Stimulated activated CD4-positive, alpha-beta T cell treated with anti-CD3 and anti-CD28 coated beads, Interleukin-1b, Interleukin-23, amount 100 ng/mL, for 1 hour (primary cell): ENCODE measurements at places on chromosomes 6 and 20.

DNA sequence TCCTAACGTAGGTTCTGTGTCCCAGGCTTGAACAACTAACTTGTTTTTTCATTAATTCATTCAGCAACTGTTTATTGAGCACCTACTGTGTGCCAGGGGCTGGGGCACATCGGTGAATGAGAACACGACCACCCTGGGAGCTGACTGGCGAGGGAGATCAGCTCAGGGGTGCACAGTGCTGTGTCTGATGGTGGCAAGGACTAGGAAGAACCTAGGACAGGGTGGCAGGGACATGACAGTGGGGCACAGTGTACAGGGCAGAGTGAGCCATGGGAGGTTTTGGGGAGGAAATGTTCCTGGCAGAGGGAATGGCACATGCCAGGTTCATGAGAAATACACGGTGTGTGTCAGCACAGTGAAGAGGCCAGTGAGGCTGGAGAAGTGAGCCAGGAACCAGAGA, 76.7 kb downstream of the BMP7 start:
- DNase-seq: no peak

DNA sequence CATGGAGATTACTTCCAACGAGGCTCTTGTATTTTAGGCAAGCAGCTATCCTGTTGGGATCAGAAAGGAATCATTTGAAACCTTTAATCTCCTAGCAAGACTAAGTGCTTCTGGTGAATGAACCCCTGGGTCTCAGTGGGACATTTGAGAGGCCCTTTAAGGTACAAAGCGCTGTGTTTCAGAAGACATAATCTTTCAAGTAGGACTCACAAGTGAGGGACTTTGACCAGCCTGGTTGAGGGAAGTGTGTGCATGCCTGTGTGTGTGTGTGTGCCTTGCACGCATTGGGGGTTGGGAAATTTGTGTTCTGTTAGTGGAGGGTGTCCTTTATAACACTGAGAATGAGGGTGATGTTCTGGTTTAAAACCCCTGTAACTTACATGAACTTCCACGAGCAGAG, 64.4 kb upstream of the KCNG1 start:
- no peak for DNase-seq

- no peak for DNase-seq
Measured at GRCh38 chr6:45569210-45569945, 191.6 kb upstream of the SUPT3H start.

DNA sequence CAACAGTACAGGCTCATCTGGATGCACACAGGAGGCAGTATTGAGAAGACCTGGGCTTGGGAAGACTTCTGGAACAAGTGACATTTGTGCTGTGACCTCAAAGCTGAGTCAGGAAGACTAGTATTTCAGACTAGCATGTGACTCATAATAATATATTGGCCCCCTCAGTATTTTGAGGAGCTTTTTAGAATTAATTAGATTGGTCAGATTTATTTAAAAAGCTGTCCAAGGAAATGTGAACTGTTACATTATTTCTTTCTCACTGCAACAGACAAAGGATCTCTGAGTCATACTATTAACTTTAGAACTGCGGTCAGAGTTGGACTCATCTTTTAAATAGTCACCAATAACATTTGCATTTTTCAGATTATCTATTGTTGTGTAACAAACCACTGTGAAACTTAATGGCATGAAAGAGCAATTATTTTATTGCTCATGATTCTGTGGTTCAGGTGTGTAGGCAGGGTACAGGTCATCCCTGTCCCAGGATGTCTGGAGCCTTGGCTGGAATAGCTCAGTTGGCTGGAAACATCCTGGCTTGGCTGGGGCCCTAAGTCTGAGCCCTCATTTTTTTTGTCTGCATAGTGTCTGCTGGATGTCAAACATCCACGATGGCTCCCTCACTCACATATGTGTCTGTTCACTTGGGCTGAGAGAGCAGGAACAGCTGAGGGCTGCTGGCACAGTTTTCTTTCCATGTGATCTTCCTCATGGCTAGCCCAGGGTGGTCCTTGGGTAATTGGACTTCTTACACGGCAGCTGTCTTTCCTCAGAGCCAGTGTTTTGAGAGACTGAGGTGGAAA, 46.9 kb downstream of the MAP3K4 start:
- DNase-seq: no peak

GRCh38 chr6:169019727-169020491, 233.7 kb downstream of the THBS2 start:
- DNase-seq: no peak

- DNase-seq: no peak
Measured at GRCh38 chr6:34570066-34570833, 14.1 kb upstream of the SPDEF start.

DNA sequence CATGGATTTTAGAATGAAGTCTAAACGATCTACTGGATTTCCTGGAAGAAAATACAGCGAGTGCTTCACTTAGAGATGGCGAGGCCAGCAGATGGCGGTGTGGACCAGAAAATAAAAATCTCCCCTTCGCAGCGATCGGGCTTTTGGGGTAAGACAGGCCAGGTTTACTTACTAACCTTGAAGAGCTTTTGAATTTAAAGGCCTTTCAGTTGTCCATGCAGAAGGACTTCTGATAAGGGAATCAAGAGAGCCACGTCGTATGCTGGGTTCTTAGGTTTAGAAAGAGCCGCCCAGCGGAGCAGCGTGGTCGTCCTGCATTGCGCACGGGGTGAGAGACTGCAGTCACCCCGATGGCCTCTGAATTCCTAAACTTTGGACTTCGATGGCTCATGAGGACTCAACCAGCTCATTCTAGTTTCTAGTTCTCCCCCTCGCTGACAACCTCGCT, 125.2 kb upstream of the RALGAPA2 start:
- DNase-seq: no peak

GRCh38 chr6:35305117-35305516, 7.5 kb downstream of the DEF6 start:
- DNase-seq: no peak

DNA sequence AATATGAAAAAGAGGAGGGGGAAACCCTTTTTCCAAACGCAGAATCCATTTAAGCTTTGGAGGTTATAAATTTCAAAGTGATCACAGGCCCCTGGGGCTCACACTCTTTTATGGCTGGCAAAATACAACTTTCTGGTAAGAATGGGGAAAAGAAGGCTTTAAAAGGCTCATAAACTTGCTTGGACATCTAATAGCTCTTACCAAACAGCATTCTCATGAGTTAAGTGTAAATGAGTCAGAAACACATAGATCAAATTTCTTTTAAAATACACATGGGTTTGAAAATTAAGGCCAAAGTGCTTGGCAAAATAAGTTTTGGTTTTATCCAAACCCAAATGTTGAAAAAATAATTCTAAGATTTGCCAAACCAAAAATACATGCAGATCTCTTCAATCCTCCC, 154.6 kb downstream of the SOBP start:
- DNase-seq: no peak

DNA sequence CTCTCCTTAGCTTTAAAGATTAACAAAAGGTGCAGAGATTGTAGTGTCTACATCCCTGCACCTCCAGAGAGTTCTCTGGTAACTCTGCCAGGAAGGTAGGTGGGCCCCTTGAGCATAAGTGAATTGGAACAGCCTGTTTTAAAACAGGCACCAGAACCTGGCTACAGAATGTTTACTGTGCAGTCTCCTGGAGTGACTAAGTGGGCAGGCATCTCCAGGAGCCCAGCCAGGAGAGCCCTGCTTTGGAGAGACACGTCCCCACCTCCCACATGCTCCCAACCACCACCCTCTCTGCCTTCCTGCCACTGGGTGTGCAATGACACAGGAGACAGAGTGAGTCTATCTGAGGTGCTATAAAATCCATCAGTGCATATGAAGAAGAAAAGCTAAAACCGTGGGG, 110.3 kb upstream of the EYA4 start:
- DNase-seq: no peak

- no peak for DNase-seq
Measured at GRCh38 chr6:5098501-5099270, 13.5 kb downstream of the PPP1R3G start.

DNA sequence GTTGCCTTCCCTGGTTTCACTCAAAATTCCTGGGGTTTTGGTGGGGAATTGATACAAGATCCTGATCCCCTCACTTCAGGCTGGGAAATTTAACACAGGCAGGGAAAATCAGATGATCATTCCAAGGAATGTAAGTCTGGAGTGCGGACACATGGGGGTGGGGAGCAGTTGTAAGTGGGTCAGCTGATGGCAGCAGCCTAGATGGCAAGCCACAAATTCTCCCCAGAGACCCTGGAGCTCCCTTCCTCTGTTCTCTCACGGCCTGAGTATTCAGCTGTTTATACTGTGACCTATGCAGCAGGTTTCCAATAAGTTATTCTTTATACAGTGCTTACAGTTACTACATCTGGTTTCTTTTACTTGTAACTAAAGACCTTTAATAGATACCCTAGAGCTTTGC, 144.9 kb downstream of the SH3BGRL2 start:
- no peak for DNase-seq

GRCh38 chr6:5605937-5606336, 344.6 kb downstream of the FARS2 start:
- DNase-seq: no peak

DNA sequence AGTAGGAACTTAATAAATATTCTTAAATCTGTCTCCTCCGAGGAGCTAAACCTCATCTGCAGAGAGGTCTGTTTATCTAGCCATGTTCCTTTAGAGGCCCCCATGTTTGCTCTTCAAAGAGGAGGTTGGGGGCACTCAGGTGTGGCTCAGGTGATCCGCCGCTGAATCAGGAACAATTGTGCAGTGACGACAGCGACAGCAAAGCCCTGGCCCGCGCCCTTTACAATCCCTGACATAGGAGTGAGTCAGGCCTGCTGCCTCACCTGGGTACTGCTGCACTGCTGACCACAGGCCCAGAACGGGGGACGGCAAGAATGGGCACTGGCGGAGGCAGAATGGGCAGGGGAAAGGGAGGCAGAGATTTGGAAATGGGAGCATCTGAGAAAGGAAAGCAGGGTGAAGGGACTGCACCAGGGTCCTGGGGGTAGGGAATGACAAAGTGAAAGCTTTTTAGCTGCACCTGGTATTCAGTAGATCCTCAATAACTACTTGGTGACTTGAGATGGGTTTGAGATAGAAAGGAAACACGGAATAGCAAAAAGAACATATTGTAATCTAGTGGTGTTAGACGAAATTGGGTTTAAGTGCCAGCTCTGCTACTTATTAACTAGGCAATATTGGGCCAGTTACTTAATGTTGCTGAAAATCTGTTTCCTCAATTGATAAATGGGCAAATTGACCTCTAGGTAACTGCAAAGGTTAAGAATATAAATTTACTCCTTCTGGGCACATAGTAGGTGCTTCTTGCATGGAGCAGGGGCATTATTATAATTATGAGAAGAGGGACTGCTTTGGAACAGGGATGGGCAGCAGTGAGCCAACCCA, 5.4 kb upstream of the IER3 start:
- no peak for DNase-seq

DNA sequence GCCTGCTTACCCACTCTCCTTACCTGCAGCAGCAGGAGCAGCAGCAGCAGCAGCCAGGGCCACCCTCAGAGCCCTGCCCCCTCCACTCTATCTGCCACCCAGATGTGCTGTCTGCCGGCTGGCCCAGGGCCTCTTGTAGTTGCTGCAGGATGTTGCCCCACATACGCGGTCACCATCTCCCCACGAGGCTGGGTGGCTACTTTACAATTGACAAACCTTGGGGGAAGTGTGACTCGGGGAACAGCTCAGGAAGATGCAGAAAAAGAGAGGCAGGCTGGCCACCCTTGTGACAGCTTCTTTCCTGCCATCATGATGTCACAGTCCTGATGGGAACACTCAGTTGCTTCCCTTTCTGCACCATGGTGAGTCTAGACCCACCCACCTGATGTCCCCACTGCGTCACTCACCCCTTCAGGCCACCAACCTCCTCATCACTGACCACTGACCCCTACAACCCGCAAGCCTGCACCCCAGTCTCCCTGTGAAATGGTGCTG, 14.5 kb downstream of the TREM1 start:
- no peak for DNase-seq

DNA sequence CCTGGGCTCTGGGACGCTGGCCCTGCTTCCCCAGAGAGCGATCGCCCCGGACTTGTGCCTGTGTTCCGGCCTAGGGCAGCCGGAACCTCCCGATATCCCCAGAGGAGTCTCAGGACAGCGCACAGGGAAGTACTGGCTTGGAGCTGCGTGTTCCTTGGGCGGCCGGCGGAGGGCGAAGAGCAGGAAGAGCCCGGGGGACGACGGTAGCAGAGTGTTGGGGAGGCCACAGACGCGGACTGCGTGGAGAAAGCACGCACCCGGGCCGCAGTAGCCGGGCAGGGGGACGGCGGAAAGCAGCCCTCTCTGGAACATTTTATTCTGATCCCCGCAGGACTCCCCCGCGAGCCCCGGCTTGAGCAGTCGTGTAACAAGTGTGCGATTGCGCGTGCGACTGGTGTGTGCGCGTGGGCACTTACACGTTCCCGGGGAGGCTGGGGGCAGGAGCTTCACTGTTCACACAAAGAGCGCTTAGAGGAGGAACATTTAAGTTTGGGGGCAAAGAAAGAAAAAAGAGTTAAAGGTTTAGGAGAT, 36.1 kb downstream of the NCR2 start:
- DNase-seq: no peak

DNA sequence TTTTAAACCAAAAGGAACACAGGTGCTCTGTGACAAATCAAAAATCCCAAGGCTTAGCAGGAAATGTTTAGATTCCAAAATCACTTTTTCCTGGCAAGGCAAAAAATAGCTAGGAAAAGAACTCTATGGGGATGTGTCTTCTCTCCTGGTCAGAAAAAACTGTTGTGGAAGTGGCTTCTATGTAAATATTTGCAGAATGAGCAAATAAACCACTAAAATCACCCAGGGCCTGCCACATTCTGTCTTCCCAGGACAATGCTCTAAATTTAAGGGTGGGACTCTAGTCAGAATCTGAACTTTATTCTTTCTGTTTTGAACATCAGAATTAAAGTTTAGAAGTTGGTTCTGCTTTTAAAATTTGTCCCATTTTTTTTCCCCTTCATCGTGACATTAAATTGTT, 29.3 kb downstream of the GCM1 start:
- DNase-seq: no peak

- no peak for DNase-seq
Measured at GRCh38 chr6:10417681-10418104, 2.8 kb upstream of the TFAP2A start.

GRCh38 chr6:122792766-122793165, 3.7 kb downstream of the SMPDL3A start:
- DNase-seq: no peak

- no peak for DNase-seq
Measured at GRCh38 chr6:110053395-110054240, 75.5 kb downstream of the GPR6 start.

GRCh38 chr6:169589293-169589692, 112.5 kb downstream of the WDR27 start:
- no peak for DNase-seq

- no peak for DNase-seq
Measured at GRCh38 chr6:52887910-52888524, 21.5 kb downstream of the GSTA3 start.

GRCh38 chr20:47905628-47906347, 120.5 kb upstream of the SULF2 start:
- no peak for DNase-seq

GRCh38 chr20:625360-625932, 15.3 kb upstream of the TCF15 start:
- DNase-seq: no peak

GRCh38 chr6:87222676-87223075, 67.3 kb downstream of the ZNF292 start:
- no peak for DNase-seq
